ENCODE measurements at places on chromosomes 5 and 9.

DNA sequence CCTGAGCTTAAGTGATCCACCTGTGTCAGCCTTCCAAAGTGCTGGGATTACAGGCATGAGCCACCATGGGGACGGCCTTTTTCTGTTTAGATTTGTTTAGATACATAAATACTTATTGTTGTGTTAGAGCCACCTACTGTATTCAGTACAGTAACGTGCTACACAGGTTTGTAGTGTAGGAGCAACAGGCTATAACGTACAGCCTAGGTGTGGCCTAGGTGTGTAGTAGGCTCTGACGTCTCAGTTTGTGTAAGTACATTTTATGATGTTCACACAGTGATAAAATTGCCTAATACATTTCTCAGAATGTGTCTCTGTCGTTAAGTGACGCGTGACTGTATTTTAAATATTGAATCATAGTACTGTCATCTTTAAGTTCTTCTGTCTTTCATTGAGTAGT is 84.1 kb downstream of the MELK start:
- no peak for DNase-seq

DNA sequence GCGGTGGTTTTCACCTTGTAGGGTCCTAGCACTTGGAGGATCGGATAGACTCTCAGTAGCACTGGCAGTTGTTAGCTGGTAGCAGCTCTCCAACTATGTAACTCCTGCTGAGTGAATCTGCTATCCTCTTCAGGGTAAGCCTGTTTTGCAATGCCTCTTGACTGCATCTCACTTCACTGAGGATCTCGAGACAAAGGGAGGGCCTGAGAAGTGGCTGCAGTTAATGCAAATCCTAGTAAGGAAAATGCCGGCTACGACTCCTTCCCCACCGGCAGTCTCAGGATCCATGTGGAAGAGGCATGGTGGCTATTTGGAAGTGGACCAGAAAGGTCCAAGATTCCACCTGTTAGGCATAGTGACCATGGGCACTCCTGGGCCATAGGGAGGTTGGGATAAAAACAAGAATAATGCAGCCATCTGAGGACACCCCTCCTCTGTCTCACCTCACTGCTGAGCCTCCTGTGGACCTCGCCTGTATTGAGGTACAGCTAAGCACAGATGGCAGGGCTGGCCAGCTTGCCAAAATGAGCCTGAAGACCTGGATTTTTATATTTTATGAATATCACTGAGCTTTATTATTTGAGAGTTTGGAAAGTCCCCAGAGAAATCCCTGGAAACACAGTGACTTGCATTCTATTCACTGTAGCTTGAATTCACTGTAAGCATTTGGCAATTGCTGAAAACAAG is 146.0 kb downstream of the LIFR start:
- no peak for DNase-seq

DNA sequence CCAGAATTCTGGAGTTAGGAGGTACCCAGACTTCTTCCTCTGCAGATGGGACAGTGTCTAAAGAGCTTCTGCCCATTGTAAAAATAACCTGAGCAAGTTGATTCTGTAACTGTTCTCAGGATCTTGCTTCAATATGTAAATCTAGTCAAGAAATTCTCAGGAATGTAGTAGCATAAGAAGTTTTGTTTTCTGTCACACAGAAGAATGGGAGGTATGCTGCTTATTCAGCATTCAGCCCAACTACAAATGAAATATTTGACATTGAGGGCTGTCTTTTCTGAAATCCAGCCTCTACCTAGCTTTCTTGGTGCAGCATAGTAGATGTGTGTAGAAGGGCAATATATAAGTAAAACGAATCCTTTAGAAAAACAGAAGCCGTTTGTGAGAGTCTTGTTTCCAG is 13.8 kb downstream of the MACIR start:
- DNase-seq, result no peak

GRCh38 chr5:159504857-159505304 is 174.6 kb upstream of the IL12B start:
- no peak for DNase-seq

DNA sequence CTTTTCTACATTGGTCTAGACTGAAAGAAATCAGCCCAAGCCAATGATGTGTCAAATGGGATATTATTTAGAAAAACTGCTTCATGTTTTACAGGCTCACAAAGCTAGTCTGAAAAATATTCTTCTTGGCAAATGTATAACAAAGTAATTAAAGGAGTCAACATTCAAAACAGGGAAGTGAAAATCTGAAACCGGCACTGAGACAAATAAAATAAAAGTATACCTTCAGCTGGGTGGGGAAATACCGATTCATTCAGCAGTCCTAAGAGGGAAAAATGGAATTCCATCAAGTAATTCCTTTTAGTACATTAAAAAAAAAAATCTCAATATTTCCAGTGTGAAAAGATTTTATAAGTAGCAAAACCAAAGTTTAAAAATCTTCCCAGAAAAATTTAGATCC is 259.6 kb upstream of the SLC24A2 start:
- DNase-seq, result no peak

GRCh38 chr9:70994582-70994981 is 126.8 kb downstream of the TRPM3 start:
- no peak for DNase-seq

All from activated T-cell treated with anti-CD3 and anti-CD28 coated beads for 4 hours (primary cell).